ENCODE measurements at places on chromosomes 6 and 20.

DNA sequence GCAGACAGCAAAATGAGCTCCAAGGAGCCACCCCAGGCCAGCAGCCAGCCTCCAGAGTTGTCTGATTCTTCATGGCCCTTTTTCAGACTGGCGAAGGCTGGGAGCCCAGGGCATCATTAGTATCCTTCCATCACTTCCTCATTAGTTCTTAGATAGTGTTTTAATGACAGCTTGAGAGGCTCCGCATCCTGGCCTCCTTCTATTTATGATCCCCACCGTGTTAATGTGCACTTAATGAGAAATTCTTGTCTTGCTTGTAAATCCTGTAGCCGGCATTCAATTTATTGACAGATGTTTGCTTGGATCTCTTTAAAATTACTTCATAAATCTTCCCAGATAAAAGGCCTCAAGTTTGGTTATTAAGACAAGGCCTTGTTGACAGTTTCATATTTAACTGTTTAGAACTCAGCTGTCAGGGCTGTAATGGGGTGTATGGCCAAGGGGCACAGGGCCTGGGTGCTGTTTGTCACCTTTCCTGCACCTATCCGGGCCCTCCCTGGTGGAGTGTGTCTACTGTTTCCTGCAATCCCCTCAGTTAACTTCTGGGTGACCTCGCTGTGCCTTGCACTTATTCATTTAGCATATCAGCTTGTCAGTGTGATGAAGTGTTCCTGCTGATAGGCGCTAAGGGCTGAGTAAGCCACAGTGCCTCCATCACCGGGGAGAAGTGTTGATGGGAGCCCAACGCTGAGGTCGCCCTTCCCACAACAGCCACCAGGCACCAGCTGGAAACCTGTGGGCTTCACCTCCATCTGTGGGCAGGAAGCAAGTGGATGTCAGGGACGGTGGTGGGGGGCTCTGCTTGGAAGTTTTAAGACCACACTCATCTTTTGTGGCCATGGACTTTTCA is 169.3 kb downstream of the TSHZ2 start:
- DNase-seq = no peak

- DNase-seq = no peak
Observed at GRCh38 chr6:44603044-44603686, 215.7 kb downstream of the CDC5L start.

DNA sequence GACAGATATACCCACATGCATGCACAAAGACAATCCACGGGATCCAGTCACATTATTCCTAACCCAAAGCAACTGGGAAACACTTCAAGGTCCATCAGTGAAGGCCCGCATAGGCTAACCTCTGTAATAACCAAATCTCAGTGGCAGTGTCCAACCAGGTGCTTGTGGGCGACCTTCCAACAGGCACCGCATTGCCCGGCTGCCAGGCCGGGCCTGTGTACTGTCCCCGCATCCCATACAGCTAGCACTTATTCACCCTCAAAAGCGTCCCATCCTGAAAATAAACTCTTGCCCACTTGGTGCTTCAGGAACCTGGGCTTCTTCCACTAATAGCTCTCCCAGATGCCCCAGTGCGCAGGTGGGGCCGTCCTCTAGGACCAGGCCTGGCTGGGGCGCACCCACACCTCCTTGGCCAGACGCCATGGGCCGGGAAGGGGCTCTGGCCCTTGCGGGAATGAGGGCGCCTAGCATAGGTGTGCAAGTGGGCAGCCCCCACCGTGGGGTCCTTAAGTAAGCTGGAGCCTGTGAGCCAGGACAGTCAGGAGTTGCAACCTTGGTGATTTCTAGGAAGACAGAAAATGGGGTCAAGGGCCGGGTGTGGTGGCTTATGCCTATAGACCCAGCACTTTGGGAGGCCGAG is 1.1 kb upstream of the ENTPD6 start:
- no peak for DNase-seq

DNA sequence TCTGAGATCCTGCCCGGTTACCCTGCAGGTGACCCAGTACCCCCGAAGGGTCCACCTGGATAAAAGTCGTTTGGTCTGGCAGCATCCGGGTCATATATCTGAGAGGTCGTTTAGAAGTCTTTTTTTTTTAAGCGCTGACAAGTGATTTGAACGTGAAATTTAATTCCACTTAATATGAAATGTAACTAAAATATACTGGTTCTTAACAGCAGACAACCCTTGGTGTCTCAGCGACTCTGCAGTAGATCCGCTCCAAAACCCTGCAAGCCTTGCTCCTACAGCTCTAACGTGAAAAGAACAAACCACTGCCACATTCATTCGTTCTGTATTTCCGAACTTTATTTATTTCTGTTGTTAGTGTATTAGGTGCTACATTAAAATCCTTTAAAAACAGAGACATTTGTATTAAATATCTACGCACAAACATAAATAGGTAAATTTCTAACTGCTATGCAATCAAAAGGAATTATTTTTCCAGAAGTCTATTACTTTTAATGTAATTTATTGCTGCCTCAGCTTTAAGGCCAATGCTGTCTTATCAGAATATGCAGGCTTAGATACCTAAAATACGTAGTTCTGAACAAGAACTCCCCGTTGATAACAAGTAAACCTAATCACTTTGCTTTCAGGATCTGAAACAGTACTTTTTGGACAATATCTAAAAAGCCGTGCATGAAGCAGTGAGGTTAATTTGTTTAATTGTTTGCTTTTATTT is 33.5 kb upstream of the TCF21 start:
- no peak for DNase-seq

DNA sequence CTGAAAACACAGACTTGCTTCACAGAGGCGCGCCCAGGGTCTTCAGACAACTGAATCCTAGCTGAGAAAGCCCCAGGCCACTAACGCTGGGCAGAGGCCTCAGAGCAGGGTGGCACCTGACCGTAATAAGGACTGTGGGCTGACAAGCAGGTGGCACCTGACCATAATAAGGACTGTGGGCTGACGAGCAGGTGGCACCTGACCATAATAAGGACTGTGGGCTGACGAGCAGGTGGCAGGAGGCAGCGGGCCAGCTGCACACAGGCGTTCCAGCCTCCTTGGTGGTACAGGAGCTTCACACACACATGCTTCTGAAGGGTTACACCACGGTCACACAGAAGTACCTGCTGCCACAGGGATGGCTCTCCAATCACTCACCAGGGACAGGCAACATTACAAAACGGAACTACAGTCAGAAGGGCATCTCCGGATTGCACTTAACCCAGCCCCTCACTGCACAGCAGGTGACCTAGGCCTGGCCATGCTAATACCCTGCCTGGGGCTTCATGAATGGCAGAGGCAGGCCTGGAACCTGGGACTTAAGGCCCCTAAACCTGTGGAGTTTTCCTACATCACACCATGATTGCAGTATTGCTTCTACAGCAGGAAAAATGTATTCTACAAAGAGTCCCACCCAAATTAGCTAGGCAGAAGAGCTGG is 50.8 kb downstream of the PSMG4 start:
- no peak for DNase-seq

DNA sequence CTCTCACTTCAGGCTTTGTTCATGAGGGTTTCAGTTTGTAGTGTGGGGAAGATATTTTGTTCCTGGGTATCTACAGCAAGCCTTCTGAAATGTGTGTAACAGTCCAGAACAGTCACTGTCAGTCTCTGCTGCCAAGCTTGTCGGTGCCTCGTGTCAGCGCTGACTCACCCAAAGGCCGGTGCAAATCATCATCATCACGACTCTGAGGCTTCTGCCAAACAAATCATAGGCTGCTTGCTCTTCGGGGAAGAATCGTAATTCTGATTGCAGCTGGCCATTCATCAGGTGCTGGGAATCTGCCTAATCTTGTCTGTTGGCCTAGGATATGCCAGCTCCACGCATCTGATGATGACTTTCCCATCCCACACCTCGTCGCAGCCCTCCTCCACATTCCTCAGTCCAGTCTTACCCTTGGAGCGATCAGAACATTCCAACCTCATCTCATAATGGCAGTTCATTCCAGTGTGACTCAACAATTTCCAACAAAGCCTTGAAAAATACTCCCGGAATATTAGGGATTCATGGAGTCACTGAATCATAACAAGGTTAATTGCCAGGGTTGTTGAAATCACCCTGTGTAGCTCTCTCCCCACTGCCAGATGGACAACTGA is 40.9 kb downstream of the ALDH8A1 start:
- DNase-seq = peak; percentile 81
